Fibroblast of lung (primary cell): ENCODE measurements at places on chromosomes 3 and 15. TPM values are rescaled to one million over a fixed set of nuclear protein-coding genes. Genes with fewer than 3 reads are reported as not detected.

C15orf61 gene
- total RNA-seq: 4.6 and 7.4 TPM in 2 replicates

DAZL gene
- total RNA-seq: not detected in 2 replicates

TMEM212 gene
- total RNA-seq: not detected in 2 replicates

DNA sequence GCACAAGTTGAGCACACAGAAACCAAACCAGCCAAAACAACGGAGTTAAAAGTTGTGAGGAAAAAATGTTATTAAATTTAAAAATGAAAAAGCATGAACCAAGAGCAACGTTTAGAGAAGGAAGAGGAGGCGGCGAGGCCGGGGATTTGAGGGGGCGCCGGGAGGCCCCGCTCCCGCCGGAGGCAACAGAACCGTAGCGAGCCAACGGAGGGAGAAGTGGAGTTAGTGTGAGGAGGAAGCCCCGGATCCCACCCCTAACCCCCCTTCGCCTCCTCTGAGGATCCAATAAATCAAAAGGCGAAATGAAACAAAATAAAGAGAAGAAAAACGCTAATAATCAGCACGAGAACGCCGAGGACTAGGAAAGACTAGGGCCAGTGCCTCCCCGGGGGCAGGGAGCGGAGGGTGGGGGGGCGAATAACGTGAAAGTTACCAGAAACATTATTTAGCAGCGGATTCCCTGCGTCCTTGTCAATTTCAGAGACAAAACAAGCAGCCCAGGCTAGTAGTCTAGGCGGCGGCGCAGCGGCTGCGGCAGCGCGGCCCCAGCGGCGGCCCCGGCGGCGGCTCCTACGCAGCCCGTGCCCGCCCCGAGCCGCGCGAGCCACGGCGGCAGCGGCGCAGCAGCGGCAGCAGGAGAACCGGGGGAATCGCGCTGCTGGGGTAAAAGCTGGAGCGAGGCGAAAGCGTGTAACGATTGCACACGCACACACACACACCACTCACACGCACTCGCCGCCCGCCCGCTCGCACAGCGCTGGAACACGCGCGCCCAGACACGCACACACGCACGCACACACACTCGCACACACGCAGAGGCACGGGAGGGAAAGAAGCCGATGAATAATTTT is 1.7 kb downstream of the MEIS2 start:
- DNase-seq: peak; percentile 55

- peak; percentile 90 for DNase-seq
These were observed 93.9 kb downstream of the PCCB start for GRCh38 chr3:136343873-136344555.

- peak; percentile 48 for DNase-seq
These were observed 32.9 kb downstream of the CMSS1 start for GRCh38 chr3:99850608-99851007.
